ENCODE measurements at places on chromosomes 12 and 14.

DNA sequence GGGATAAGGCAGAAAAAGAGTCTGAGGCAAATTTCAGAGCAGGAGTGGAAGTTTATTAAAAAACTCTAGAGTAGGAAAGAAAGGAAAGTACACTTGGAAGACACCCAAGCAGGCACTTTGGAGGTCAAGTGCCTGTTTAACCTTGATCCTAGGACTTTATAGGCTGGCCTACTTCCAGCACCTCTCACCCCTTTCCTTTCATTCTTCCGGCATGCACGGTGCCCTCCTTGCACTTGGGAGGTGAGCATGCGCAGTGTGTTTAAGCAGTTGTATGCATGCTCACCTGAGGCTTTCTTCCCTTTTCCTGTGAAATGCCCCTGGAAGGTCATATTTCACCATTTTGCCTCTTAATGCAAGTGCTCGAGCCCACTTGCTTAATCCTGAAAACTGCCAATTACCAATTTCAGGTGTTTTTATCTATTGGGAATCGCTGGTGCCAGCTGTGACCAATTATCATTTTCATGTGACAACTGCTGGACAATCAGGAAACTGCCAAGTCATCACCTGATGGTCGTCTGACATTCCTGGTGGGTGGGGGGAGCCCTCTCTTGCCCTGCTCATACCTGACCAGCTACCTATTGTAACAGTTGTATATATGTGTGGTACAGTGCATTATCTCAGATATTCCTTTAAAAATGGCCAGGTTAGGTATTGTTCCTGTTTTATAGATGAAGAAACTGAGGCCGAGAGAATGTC is 53.5 kb downstream of the SUDS3 start:
- no peak for DNase-seq

GRCh38 chr14:27917896-27918295 is 848.7 kb upstream of the FOXG1 start:
- no peak for DNase-seq

- DNase-seq = no peak
Observed at GRCh38 chr12:27807063-27807703, 27.1 kb upstream of the MANSC4 start.

DNA sequence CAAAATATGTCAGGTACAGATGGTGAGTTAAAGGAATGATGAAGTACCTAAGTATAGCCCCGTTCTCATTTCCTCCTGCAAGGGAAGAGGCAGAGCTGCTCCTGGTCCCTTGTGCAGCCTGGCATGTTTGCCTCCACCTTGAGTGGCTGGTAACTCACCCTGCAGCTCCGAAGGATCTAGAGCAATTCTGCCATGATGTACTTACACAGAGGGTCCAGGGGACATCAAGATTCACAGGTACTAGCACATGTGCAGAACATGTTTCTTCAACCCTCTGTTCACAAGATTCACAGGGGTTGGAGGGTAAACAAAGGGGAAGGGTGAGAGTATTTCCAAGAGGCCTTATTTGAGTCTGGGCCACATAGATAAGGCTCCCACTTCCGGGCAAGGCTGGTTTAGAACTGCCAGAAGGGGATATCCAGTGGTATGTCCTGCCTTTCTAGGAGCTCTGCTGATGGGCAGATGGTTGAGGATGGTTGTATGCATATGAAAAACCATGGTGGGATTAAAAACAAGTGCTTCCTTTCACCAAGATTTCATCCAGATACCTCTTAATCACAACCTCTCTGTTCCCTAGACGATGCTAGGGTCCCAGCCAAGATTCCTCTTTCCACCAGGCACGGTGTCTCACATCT is 7.7 kb downstream of the DCTN2 start:
- no peak for DNase-seq

GRCh38 chr14:54570631-54571415 is 3.9 kb downstream of the SAMD4A start:
- no peak for DNase-seq

GRCh38 chr12:51926718-51927117 is 19.4 kb downstream of the ACVRL1 start:
- no peak for DNase-seq

DNA sequence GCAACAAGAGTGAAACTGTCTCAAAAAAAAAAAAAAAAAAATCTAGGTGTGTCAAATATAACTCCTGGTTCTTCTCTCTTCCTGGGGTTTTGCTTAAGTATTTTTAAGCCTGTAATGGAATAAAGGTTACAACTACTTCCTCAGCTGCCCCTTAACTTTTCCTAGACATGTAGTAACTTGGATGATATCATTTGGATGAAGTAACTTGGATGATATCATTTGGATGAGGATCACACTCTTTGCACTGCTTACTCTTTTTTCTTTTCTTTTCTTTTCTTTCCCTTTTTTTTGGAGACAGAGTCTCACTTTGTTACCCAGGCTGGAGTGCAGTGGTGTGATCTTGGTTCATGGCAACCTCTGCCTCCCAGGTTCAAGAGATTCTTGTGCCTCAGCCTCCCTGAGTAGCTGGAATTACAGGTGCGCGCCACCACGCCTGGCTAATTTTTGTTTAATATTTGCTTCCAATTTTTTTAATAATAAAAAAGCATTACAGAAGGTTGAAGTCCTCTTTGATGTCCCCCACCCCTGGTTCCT is 775 bp upstream of the FAM186A start:
- no peak for DNase-seq

DNA sequence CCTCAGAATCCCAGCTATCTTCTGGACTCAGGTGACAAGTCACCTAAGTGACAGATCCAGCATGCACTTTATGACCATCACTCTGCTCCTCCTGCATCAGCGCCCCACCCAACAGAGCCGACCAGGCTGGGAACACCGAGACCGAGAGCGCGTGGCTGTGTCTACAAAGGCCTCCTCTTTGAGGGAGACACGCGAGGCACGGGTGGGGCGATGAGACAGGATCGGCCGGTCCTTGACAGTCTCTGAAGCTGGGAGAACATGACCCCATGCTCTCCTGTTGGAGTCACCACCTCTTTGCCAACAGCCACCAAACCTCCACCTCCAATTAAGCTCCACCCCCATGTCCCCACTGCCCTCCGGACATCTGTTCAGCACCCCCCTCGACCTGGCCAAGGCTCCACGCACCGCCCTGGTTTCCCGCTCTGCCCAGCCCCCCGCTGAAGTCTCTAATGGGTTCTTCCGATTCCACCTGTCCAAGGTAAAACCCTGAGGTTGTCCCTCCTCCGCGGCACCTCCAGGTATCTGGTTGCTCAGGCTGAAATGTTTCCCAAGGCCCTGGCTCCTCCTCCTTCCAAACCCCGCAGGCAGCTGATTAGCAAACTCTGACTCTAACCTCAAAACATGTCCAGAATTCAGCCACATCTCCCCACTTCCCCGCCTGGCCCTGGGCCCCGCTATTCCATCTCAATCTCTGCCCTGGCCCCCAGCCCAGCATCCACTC is 31.5 kb downstream of the HSP90AA1 start:
- DNase-seq = no peak

DNA sequence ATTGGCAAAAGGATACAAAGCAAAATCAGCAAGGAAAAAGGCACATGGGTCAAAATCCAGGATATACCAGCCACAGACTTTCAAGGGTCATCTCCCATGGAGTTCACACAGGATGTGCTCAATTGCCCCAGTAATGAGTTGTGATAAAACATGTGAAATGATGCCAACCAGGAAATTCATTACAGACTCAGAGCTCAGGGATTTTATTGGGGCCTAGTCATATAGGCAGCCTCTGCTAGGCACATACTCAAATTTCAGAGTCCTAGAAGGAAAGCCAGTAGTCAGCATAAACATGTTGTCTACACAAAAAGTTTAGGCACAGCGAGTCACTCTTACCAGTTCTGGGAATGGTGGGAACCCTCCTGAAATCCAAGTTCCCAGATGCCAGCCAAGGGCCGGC is 64.4 kb upstream of the OSBPL8 start:
- no peak for DNase-seq

DNA sequence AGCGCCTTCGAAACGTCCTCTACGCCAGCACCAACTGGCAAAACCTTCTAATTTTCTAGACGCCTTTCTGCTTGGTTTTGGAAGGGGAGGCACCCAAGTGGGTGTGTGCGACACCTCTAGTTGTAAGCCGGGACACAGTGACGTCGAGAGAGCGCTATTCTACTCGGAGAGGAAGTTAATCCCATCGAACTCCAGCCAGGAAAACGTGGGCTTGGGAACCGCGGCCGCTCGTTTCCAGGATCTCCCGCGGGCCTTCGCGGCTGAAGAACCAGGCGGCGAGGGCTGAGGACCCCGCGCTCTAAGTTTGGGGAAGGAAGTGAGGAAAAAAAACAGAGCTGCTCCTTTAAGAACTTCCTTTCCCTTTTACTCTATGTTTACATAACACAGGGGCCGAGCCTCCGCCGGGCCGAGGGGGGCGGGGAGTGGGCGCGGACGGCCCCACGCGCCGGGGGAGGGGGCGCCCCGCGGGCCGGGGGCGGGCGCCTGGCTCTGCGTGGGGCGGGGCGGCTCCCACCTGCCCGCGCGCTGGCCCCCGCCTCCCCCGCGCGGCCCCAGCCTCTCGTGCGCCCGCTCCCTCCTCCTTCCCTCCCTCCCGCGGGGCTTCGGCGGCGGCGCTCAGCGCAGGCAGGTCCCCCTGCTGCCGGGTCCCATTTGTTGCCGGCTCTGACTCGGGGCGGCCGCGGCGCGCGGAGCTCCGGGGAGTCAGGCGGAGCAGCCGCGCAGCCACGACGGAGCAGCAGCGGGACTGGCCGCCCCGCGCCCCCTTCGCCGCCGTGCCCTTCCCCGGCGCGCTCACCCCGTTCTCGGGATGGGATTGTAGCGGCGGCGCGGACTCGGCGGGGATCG is at the start of gene PELI2:
Gene PELI2, plus strand, starts transcription at position 647 of the 846 bp plus-strand sequence. CDS start 250 bp downstream, outside the sequence.
- DNase-seq = peak; percentile 89

DNA sequence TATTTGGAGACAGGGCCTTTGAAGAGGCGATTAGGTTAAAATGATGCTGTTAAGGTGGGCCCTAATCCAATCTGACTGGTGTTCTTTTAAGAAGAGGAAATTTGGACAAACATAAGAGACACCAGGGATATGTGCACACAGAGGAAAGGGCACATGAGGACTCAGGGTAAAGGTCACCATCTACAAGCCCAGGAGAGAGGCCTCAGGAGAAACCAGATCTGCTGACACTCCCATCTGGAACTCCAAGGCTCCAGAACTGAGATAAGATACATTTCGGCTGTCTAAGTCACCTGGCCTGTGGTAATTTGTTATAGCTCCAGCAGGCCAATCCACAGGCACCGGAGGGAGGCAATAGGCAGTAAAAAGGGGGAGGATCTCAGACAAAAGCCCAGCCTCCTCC is 48.6 kb downstream of the KICS2 start:
- DNase-seq = no peak

DNA sequence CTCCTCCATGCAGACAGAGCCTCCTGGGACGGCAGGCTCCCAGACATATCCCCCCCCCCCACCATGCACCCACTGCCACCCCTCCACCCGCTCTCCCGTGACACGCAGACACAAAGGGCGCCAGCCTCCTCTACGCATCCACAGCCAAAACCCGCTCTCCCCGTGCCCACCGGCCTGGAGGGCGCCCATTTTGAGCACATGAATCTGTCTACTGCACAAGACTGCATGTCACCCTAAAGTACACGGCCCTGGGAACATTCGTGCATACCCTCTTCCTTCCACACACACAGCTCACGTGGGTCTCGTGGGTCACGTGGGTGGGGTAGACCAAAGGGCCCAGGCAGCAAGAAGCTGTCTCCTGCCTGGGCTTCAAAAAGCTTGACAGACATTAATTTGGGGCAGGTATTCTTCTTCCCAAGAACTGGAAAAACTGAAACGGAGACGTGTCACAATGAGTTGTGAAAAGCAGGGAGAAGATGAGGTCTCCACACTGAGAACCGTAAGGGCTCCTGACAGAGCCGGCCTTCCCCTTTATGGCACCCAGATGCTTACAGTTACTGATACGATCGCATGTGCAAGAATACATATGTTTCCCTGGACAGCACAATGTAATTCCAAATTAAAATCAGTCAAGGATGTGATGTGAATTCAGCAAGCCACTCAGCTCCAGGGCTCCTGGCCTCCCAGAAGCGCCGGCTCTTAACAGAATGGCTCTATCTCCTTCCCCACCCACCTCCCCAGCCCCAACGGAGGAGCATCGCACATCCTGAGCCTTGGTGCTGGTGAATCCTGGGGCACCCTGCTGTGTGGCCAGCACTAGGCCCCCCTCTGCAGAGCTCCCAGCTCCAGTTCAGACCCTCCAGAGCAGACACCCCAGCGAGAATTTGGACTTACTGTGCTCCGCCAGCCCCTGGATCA is 1.9 kb downstream of the TGFB3 start:
- peak; percentile 34 for DNase-seq

- no peak for DNase-seq
Observed at GRCh38 chr14:75283162-75283832, 4.7 kb downstream of the FOS start.
